ENCODE measurements at places on chromosomes 11 and 22.

GRCh38 chr11:120564573-120565311, 53.2 kb downstream of the GRIK4 start:
- DNase-seq, result peak; percentile 27

DNA sequence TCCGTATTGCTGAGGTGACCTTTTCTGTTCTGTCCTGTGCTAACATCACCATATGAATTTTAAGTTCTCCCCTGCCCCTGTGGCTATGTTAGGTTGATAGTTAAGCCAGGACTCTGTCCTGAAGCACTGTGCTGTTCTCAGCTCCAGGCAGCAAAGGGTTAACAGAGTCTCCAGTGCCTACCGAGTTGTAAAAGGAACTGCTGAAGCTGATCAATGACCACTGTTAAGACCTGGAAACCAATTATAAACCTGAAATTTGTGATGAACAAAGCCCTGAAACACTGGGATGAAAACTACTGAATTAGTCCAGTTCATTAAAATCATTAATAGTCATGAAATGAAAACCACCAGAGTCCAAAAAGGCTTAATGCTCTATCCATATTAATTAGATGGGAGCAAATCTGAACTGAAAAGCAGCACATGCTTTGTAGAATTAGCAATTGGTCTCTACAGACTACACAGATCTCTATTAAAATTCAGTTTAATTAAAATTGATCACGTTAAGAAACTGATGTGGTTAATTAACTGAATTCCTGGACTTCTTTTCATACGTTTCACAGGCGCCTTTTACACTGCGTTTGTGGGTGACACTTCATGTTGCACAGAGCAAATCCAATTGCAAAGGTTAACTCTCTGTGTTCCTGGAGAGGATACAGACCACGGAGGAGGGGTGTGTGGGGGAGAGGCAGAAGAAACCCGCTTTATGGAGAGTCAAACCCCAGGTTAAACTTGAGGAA, 188.5 kb upstream of the MPPED2 start:
- no peak for DNase-seq

DNA sequence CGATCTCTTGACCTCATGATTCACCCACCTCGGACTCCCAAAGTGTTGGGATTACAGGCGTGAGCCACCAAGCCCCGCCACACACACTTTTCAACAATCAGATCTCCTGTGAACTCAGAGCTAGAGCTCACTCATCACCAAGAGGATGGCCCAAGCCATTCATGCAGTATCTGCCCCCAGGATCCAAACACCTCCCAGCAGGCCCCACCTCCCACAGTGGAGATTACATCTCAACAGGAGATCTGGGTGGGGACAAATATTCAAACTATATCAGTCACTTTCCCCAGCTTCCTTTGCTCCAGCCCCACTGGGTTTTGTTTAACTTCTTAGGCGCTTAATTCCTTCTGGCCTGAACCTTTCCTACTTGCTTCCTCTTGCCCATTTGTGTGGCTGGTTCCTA, 26.3 kb upstream of the SORL1 start:
- DNase-seq, result no peak

GRCh38 chr11:1741741-1742140, 8.7 kb downstream of the IFITM10 start:
- no peak for DNase-seq

DNA sequence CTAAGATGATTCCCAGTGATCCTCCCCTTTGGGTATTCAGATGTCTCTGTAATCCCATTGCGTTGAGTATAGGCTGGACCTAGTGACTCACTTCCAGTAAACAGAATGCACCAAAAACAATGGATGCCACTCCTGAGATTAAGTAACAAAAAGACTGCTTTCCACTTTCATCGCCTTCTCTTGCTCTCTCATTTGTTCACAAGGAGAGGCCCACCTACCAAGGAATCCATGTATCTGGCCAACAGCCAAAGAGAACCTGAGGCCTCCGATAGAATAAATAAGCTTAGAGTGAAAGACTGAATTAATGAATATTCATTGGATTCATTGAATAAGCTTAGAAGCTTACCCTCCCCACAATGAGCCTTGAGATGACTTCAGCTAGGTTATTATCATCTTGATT, 454.6 kb downstream of the KCNA4 start:
- no peak for DNase-seq

GRCh38 chr22:17410576-17410975, 41.3 kb downstream of the CECR2 start:
- no peak for DNase-seq

DNA sequence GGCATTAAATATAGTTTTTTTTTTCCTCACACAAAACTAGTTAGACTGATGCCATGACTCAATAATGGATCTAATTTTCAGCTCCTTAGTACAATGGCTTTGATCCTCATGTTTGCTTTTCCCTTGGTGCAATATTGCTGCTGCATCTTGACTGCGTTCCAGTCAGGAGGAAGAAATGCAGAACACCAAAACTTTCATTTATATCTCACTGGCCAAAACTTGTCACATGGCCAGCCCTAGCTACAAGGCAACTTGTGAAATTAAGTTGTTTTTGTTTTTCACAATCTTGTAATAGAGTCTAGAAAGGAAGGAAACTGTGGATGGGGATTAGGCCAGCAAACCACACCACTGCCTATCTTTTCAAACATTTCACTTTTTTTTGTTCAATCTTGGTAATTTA, 36.7 kb downstream of the SMC1B start:
- DNase-seq, result no peak

DNA sequence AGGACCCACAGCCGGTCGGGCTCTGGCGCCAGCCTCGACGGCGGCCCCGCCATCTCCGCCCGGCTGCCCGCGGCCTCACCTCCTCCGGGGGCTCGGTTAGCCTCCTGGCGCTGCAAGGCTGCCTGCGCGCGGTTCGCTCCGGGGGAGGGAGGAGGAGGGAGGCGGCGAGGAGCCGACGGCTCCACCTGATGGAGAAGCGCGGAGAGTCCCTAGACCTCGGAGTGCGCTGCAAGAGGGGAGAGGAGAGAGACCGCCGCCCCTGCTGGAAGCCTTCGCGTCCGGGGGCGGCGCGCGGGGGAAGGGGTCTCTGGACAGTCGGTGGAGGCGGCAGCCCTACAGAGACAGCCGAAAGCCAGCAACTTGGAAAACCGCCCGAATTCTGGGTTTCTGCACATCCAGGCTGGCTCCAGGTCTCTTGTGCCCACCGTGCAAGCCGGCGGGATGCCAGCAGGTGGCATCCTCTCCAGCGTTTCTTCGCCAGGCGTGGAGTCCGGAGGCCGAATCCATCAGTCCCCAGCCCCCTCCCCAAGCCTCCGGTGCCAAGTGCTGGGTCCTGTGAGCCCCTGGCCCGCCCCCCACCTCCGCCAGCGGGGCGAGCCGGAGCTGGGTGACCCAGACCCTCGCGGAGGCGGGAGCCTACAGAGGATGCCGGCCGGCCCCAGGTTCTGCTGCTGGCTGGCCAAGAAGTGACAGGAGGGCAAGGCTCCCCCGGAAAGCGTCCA, 2.9 kb upstream of the KIRREL3 start:
- peak; percentile 71 for DNase-seq

GRCh38 chr11:719214-720016, 13.4 kb downstream of the EPS8L2 start:
- no peak for DNase-seq
